ENCODE measurements at places on chromosomes 2 and 18.

DNA sequence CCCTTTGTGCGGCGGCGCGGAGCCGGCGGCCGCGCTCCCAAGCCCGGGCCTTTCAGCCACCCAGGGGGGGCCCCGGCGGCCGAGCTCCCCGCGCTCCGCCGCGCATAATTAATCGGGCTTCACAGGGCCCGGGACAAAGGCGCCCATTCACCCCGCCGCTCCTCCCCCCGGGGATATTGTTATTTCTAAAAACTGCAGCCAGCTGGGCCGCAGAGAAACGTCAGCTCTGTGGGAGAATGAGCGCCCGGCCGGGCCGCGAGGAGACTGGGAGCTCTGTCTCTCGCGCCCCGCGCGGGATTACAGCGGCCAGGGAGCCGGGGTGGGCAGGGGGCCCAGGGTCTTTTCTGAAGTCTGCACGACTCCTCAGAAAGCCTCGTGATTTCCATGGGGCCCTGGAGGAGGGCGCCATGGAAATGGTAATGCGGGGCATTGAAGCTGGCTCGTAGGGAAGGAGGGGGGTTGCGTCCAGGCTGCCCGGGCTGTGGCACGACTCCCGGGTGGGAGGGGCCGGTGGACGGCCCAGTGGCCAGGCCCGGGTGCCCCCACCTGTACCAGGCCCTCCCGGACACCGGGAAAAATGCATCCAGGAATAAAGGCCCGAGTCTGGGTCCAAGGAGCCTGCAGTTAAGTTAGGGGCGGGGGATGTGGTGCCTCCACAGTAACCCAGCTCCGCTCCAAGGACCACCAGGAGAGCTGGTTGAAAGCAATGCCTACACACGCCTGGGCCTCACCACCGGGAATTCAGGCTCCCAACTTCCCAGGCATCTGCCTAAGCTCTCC is 125.3 kb downstream of the ZFP36L2 start:
- no peak for DNase-seq

DNA sequence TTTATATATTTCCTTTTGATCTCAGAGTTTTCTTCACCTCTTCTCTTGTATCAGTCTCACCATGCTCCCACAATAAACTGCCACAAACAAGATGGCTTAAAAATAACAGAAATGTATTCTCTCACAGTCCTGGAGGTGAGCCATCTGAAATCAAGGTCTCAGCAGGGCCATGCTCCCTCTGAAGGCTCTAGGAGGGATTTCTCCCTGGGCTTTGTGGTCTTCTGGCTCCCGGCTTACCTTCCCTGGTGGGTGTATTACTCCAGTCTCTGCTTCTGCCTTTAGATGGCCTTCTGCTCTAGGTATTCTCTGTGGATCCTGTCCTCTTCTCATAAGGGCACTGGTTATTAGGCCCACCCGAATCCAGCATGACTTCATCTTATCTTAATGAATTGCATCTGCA is 994.7 kb upstream of the POU3F3 start:
- no peak for DNase-seq

DNA sequence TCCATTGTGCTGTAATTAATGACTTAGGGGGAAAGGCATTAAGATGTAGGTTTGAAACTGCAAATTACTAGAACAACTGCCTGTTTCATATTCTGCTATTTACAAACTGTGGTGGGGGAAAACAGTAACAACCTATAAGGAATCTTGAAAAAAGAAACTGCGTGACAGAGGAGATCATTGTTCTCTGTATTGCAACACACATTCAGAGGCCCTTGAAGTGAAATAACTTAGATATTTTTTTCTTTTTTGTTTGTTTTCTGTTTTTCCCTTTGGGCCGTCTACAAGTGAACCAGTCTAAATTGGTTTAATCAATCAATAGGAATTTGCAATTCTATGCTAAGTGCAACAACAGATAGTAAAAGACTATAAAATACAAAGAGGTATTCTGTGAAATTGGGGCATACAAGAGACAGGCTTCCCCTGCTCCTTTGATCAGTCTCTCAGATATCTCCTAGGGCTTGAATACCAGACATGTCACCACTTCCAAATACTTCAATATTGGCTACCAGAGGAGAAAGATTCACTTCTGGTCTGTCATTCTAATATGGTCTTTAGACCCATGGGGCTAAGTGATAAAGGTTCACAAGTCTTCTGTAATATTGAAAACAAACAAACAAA is 2055.1 kb upstream of the CELF4 start:
- DNase-seq: no peak

DNA sequence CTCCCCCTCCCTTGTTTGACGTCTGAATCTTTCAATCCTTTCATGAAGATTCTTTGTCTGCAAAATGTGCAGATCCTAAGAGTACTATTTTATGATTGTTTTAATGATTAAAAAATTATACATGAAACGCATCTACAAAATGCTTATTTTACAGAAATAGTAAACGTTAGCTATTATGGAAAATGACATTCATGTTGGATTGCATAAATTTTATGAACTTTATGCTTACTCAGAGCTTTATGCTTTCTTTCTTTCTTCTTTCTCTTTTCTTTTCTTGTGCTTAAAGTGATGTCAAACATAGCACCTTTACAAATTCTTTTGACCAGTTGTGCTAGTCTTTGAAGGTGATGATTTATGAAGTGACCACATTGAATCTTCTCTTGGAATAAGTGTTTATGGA is 805.4 kb downstream of the ADCYAP1 start:
- DNase-seq: no peak

DNA sequence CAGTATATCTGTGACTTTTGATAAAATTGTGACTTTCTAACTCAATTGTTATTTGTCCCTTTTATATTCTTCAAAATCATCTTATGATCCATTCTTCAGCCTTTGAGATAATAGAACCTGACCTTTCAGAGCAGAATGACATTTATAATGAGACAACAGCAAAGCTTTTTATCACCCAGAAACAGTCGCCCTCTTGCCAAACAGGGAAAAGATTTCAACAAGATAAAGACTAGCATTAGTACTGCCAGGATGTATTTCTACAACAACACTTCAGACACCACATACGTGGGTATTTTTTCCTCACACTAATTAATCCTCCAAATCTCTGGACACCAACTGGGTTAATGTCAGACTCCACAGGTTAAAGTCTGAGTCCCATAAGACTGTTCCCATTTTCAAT is 249.0 kb downstream of the ZNF804A start:
- DNase-seq: no peak
